ENCODE measurements at places on chromosomes 12 and 14. TPM values are rescaled to one million over a fixed set of nuclear protein-coding genes. Genes with fewer than 3 reads are reported as not detected.

GRCh38 chr14:61493239-61493638 is 171.9 kb downstream of the PRKCH start:
- peaks cover 4% of the 10 kb centered on the region for H3K4me1 ChIP-seq
- no peaks in the 10 kb centered on the region for H3K27me3 ChIP-seq
- no peak for DNase-seq

DNA sequence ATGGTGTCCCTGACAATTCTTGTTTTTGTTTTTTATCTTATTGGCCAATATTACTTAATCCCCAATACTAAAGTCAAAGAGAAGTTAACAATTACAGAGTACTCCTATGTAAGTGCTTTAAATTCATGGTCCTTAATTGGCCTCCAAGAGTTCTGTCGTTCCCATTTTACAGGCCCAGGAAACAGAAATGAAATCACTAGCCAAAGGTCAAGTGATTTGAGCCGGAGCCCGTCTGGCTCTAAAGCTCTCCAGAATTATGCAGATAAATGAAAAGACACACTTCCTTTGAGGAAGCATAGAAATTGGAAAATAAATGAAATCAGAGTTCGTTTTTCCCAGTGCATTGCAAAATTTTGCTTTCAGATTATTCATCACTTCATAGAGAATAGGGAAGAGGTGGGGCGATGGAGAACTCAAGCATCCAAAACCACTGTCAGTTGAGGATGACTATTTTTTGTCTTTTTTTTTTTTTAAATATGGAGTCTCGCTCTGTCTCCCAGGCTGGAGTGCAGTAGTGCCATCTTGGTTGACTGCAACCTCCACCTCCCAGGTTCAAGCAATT is 78.5 kb downstream of the MAP1LC3B2 start:
- no peaks in the 10 kb centered on the region for H3K27me3 ChIP-seq
- peaks cover 27% of the 10 kb centered on the region for H3K4me1 ChIP-seq
- no peak overlapping the region for H3K4me3 ChIP-seq
- no peak for DNase-seq

GRCh38 chr12:112178796-112179195 is 53.4 kb downstream of the TRAFD1 start:
- H3K4me3 ChIP-seq, result no peak overlapping the region
- H3K36me3 ChIP-seq, result peaks cover 4% of the 10 kb centered on the region
- no peak overlapping the region for H3K27ac ChIP-seq

DNA sequence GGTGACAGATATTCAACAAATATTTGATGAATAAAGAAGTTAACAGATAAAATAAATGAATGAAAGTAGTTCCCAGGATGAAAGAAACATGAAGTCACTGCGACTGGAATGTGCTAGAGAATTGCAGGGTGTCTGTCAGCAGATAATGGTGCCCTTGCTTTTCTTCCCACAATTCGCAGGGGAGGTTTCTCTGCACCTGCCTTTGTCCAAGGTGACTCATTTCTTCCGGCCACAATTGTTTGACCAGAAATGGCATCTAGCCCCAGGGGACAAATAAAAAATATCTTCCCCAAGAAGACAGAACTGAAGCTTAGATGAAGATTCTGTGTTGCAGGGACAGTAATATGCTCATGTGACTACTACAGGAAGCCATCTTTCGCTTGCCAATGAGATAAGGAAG is 316.1 kb upstream of the TBX3 start:
- no peak overlapping the region for H3K4me3 ChIP-seq
- H3K4me1 ChIP-seq, result peaks cover 5% of the 10 kb centered on the region
- no peaks in the 10 kb centered on the region for H3K36me3 ChIP-seq
- no peaks in the 10 kb centered on the region for H3K27me3 ChIP-seq

DNA sequence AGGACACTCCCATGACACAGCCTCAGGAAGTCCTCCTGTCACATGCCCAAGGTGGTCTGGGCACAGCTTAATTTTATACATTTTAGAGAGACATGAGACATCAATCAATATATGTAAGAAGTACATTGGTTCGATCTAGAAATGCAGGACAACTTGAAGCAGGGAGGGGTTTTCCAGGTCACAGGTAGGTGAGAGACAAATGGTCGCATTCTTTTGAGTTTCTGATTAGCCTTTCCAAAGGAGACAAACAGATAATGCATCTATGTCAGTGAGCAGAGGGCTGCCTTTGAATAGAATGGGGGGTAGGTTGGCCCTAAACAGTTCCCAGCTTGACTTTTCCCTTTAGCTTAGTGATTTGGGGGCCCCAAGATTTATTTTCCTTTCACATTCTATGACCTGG is 2.5 kb downstream of the HSPB8 start:
- H3K4me1 ChIP-seq, result no peaks in the 10 kb centered on the region
- H3K27me3 ChIP-seq, result no peaks in the 10 kb centered on the region
- no peak overlapping the region for H3K27ac ChIP-seq
- H3K4me3 ChIP-seq, result no peak overlapping the region

CTSG gene
- total RNA-seq, result not detected

GRCh38 chr12:115504306-115505290 is 772.9 kb downstream of the MED13L start:
- H3K4me1 ChIP-seq, result no peaks in the 10 kb centered on the region
- no peak overlapping the region for H3K27ac ChIP-seq
- H3K4me3 ChIP-seq, result no peak overlapping the region
- H3K36me3 ChIP-seq, result no peaks in the 10 kb centered on the region
- no peaks in the 10 kb centered on the region for H3K27me3 ChIP-seq

DNA sequence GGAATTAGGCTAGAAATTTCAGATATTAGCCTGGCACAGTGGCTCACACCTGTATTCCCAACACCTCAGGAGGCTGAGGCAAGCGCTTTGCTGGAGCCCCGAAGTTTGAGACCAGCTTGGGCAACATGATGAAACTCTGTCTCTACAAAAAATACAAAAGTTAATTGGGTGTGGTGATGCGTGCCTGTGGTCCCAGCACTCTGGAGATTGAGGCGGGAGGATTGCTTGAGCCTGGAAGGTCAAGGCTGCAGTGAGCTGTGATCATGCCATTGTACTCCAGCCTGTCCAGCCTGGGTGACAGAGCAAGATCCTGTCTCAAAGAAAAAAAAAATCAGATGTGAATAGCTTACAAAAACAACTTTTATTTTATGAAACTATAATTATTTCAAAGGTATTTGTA is 15.1 kb downstream of the FRMD6 start:
- no peak overlapping the region for H3K27ac ChIP-seq
- H3K27me3 ChIP-seq, result no peaks in the 10 kb centered on the region
- H3K36me3 ChIP-seq, result no peaks in the 10 kb centered on the region
- no peak for DNase-seq
- no peak overlapping the region for H3K4me3 ChIP-seq
